ENCODE measurements at places on chromosomes 5 and 9.

DNA sequence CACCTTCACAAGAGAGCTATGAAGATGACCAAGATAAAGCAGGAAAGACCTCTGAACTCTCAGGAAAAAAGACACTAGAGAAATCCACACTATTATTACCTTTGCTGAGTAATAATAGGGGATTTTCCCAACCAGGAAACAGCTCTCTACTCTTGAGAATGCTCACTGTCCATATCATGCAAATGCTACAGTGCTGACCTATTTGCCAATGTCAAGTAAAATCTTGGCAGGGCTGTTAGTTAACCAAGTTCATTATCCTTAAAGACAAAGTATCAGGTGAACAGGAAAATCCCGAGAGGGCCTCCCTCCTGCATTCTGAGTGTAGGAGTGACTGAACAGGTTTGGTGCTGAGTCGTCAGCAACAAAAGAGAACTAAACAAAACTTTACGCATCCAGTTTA, 306.6 kb downstream of the ACTL7B start:
- DNase-seq: no peak

GRCh38 chr5:103467831-103468230, 94.8 kb downstream of the NUDT12 start:
- no peak for DNase-seq

- no peak for DNase-seq
Measured at GRCh38 chr5:151820271-151820670, 48.5 kb downstream of the G3BP1 start.

DNA sequence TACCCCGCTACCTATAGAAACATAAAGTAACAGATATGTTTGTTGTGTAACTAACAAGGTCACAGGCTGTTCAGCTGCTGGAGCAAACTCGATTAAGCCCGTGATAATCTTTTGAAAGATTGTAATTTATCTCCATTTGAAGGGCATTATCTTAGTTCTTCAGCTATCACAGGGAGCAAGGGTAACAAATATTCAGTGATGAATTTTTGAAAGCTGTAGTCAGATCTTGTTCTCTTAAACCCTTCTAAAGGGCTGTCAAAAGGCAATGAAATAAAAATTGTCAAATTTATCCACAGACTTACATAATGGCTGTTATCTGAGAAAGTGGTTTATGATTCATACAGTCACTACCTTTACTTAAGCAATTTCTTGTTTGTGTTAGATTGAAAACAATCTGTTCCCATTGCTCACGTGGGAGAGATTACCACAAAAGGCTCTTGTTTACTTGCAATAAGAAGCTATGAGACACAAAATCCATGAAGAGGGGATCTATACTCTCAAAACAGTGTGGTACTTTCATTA, 78.3 kb upstream of the ZNF608 start:
- DNase-seq: no peak

GRCh38 chr9:124686918-124687317, 84.2 kb downstream of the NR6A1 start:
- no peak for DNase-seq

DNA sequence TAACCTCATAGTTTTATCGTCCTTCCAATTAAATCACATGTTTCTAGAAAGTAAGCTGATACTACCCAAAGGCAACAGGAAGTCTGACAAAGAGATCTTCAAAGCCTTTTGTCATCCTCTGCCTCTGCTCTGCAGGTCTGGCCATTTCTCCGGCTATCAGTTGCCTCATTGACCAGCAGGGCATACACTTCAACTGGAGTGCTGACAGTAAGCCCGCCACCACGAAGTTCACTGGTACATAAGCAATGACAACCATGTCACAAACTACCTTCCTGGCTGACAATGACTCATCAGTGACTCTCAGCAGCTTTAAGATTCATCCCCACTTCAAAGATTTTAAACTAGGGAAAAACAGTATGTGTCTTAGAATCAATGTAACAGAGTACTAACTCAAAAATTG, 20.6 kb downstream of the SPTLC1 start:
- DNase-seq: no peak

DNA sequence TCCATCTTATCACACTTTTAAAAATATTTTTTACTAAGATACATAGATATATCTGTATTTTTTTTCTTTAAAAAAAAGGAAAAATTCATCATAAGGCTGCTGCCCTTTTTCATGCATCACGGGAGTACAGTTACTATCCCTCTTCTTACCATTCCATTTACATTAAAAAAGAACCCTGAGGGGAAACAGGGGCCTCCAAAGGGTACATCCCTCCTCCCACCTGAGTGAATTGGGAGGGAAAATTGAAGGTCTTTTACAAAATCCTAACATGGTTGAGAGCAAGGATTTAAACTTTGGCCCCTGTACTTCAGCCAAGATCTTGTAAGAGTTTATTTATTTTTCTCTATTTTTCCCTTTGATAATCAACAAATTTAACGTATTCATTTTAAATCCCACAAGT, 319.2 kb downstream of the MLLT3 start:
- DNase-seq: no peak

DNA sequence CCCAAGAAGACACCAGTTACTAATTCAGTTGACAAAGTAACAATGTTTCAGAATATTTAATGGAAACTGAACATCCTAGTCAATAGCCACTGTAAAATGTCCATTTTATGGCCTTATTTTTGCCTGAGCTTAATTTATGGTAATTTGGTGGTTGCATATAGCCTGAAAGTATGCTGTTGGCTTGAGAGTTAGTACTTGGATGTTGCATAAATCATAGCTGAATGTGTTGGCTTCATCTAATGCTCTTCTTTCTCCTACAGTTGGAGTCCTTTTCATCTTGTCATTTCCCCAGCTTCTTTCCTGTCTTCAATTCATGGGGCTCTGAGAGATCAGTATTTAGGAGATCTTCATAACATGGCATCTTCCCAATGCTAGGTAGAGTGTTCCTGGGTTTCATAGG, 164.6 kb downstream of the MAT2B start:
- DNase-seq: no peak

DNA sequence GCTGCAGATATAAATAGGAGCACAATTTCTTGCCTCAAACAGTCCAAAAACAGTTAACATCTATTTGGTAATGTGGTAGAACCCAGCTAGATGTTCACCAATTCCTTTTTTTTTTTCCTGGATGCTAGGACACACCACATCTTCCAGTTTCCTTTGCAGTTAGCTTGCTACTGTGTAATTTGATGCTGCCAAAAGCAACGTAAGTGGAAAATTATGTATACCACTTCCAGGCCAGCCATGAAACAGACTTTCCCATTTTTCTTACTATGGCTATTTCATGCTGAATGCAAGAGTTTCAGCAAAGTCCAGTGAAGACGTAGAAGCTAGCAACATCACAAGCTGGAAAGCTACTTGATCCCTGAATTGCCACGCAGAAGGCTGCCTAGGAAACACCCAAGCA, 667.2 kb downstream of the TLE1 start:
- DNase-seq: no peak

DNA sequence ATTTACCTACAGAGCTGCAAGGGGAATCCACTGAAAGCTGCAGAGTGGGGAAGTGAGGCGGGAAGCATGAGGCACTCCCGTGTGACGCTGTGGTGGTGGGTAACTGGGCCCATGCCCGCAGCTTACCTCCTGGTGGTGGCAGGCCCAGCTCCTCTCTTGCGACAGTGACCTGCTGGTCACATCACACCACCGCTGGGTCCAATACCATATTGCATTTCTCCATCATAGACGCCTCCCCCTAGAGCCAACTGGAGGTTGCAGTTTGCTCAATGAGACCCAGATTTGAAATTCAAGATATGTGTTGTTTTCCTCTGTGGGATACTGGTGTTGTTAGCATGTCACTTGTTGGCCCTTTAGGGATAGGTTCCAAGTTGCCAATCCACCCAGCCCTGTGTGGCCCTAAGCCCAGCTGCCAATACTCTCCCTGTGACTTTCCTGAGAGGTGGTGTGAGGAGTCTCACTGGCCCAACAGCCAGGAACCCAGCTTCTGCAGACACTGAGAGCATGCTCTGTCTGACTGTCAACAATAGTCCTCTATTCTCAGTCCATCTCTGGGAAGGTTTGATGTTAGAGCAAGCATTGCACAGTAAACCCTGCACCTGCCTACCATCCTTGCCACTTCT, 428.3 kb downstream of the GADD45G start:
- DNase-seq: no peak

Data from C1 segment of cervical spinal cord (tissue), 14 donors.